Hematopoietic multipotent progenitor cell treated with erythropoietin and hydrocortisone succinate and interleukin-3 and kit ligand, for 17 days (in vitro differentiated cells): ENCODE measurements at places on chromosomes 7 and 10.

DNA sequence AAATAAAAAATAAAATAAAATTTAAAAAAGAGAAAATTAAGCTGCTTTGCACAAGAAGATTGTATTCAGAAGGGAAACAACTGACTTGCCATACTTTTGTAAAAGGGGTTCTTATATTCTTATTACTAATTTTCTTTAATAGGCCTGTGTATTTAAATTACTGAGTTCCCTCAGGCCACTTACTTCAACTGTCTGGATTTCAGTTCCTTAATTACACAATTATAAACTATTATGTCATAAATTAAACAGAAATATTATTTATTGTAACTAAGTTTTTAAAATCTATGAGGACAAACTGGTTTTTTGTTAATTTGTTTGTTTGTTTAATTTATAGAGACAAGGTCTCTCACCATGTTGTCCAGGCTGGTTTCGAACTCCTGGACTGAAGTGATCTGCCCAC is 22.4 kb upstream of the MICU1 start:
- DNase-seq: no peak

GRCh38 chr10:6694447-6695140 is 114.5 kb upstream of the PRKCQ start:
- no peak for DNase-seq

DNA sequence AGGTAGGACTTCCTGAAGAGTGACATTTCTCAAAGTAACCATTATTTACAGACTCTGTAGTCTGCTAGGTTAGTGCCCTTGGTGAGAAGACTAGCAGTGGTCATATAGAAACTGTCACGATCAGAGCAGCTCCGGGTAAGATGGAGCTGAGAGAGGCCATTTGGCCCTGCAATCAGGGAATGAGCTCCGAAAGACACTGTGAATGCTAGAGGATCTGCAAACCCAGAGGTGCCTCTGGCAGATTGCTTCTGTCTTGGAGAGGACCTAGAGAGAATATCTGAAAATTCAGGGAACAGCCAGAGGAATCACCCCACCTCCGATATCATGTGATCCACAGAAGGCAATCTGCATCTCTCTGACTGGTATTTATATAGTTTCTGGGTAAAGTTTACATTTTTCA is 246.9 kb upstream of the KMT2E start:
- no peak for DNase-seq

DNA sequence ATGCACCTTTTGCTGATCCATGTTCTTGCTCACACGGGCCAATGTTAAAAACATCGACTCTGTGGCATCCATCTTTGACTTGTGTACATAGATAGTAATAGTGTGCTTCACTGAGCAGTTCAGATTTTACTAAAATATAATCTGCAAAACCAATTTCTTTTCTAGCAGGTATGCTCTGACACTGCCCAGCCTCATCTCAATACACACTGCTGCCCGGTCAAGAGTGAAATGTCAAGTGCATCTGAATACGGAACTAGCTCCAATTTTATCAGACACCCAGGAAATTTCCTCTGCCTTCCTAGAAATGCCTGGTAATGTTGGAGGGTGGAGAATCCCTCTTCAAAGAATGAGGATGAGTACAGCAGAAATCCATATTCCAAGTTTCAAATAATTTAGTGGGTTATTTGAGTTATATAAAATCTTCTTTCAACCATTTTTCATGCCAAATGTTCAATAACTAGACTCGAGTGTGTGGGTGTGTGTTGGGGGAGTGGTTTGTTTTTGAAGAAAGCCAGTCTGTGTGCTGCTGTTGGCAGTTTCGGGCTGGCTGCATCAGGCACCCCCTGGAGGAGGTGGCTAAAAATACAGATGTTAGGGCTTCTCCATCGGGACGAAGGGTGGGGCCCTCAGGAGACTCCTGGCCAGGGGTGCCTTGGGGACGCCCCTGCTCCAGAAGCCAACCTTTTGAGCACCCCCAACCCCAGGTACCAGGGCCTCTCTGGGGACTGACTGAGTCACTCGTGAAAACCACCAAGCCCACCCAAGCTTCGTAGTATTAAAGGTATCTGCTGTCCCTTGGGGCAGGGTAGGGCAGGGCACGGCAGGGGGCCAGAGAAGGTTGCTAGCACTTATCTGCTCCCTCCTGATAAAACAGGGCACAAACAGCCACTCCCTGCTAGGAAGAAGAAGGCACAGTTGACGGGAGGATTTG is 15.4 kb downstream of the CTBP2 start:
- peak; percentile 83 for DNase-seq

GRCh38 chr7:45595809-45596664 is 21.9 kb downstream of the ADCY1 start:
- no peak for DNase-seq

DNA sequence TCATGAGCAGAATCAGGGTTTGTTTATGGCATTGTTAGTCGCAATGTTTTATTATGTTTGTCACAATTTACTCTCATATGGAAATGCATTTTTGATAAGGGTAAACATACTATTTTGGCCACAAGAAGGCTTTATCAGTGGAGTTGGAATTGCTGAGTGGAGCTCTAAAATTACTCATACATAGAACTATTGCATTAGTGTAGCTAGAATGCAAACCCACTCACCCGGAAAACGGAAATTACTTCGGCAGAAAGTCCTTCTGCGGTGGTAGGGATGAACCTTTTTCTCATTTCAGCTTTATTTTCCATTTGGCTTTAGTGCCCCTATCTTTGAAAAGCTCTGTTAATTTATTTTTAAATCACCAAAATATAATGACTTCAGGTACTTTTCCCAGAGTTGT is 42.8 kb upstream of the NPY start:
- DNase-seq: no peak

- DNase-seq: no peak
These were observed 96.8 kb downstream of the SPAG6 start for GRCh38 chr10:22442063-22442462.

DNA sequence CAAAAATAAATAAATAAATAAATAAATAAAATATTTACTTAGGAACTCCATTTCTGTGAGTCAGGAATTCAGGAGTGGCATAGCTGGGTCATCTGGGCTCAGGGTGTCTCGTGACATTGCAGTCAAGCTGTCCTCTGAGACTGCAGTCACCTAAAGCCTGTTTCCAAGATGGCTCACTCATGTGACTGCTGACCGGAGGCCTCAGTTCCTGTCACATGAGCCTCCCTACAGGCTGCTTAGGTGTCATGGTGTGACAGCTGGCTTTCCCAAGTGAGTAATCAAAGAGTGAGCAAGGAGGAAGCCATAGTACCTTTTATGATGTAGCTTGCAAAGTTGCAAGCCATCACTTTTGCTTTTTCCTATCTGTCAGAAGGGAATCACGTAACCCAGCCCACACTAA is 128.6 kb upstream of the KCTD7 start:
- DNase-seq: no peak

GRCh38 chr10:110750931-110751330 is 106.8 kb downstream of the RBM20 start:
- DNase-seq: no peak

- DNase-seq: no peak
These were observed 75.8 kb downstream of the MAD1L1 start for GRCh38 chr7:2156756-2157472.

DNA sequence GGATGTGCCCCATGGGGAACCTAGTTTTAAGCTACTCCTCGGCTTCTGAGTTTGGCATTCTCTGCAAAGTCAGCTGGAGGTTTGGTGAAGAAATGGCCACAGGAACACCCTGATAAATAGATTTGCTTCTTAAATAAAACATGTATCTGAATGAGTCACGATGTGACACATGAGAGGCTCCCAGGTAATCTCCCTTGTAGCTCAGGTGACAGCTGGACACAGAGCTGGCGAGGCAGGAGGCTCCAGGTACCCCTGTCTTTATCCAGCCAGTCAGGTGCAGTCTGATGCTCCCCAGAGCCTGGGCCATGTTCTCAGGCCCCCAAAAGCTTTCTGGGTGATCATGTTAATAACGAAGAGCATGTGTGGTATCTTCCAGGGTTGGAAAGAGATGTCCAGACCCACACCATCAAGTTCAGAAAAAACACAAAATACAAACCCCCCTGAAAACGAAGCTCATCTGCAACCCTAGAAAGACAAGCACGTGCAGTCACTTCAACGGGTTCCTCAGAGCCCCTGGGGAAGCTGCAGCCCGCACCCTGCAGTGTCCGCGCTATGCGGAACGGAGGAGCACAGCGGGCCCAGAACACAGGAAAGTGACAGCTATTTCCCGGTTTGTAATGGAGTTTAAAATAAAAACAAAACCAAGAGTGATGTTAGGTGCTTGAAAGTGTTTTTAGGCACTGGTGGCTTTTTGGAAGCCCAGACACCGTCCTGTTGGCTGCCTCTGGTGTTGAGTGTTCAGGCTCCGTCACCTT is 69.4 kb downstream of the ZRANB1 start:
- DNase-seq: no peak

DNA sequence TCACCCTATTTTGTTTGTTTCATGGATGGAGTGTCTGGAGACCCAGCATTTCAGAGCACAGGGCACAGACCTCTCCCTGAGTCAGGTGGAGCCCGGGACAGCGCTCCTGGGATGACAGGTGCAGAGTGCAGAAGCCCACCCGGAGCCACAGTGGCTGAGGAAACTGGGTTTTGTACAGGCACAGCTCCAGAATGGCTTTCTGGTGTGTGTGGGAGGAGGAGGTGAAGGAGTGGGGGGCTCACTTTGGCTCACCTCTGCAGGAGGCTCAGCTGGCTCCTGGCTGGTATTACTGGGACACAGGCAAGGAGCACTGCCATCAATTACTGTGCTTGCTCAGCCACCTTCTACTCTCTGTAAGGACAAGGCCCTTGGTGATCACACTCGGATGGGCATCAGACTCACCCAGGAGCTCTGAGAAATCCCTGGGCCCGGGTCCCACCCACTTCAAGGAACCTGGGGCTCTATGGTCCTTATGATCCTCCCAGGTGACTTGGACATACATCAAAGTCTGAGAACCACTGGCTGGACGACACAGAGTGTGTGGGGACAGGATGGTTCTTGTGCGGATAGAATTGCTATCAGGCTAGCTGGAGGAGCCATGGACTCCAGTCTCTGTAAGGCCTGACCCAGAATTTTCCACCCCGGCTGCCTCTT is 221.1 kb upstream of the ZNF32 start:
- DNase-seq: no peak

DNA sequence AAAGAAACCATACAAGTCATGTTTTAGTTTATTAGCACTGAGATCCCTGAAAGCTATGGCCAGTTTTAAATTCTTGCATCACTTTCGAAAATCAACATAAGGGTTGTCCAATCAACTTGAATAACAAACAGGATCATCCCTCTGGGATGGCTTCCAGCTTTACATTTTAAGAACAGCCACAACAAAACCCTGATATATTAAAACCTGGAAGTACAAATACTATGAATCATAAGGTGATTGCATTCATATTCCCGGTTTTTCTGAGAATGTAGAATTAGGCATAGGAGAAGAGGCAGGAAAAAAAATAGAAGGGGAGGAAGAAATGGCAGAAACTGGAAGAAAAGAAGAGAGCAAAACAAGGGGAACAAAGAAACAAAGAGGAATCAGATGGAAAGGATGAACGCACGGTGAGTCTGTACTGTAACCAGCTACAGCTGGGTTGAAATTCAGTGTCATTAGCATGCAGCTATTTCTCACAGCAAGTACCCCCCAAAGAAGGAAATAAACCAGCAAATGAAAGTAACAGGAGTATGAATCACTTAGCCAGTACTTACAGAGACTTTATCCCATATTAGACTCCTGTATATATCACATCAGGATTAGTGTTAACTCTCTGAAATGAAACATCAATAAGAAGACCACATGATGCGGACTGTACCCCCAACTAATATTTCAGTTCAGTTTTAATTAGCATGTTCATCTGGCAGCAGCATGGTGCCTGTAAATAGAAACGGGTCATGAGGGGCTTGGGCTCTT is 301.3 kb downstream of the RNLS start:
- DNase-seq: no peak
